Left ventricle myocardium inferior (tissue), 1 donor: ENCODE measurements at places on chromosomes 2 and 18. TPM values are rescaled to one million over a fixed set of nuclear protein-coding genes. Genes with fewer than 3 reads are reported as not detected.

The RIT2 gene
- total RNA-seq, result not detected

DNA sequence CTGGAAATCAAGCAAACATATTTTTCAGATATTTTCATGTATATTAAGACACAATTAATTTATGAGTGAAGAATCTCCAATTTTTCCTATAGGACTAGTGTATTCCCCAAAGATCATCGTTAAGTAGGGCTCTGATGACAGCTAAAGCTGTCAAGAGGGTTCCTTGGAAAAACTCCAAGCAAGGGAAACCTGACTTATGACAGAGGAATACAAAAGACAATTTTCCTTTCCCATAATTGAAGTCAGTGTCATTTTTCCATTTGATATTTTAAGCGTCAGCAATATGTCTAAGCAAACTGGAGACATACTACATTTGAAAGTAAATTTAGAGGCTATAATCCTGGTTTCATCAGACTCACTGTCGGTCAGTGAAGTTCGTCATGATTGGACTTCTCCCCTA is 36.1 kb downstream of the RIT2 start:
- H3K27me3 ChIP-seq, result no peaks in the 10 kb centered on the region
- no peak overlapping the region for H3K27ac ChIP-seq
- no peak overlapping the region for H3K4me3 ChIP-seq
- no peaks in the 10 kb centered on the region for H3K4me1 ChIP-seq

GRCh38 chr18:76230791-76231190 is 264.3 kb downstream of the ZNF516 start:
- no peak for DNase-seq
- H3K4me3 ChIP-seq, result no peak overlapping the region
- no peaks in the 10 kb centered on the region for H3K36me3 ChIP-seq
- H3K27me3 ChIP-seq, result peaks cover 9% of the 10 kb centered on the region
- H3K27ac ChIP-seq, result no peak overlapping the region

GRCh38 chr2:50872543-50872942 is 159.4 kb downstream of the NRXN1 start:
- no peak for DNase-seq
- H3K36me3 ChIP-seq, result no peaks in the 10 kb centered on the region
- H3K27me3 ChIP-seq, result no peaks in the 10 kb centered on the region
- H3K27ac ChIP-seq, result no peak overlapping the region
- no peaks in the 10 kb centered on the region for H3K4me1 ChIP-seq
- no peak overlapping the region for H3K4me3 ChIP-seq

- no peak overlapping the region for H3K27ac ChIP-seq
- H3K27me3 ChIP-seq, result peaks cover 60% of the 10 kb centered on the region
- H3K4me3 ChIP-seq, result no peak overlapping the region
- no peaks in the 10 kb centered on the region for H3K36me3 ChIP-seq
- H3K4me1 ChIP-seq, result peaks cover 11% of the 10 kb centered on the region
Observed at GRCh38 chr18:46627136-46627535, 29.9 kb downstream of the LOXHD1 start.

The ERFE gene
- total RNA-seq, result 0.44 TPM

The FOXD4L1 gene
- total RNA-seq, result 0.11 TPM

The GREB1 gene
- 7.8 TPM for total RNA-seq

The CDH19 gene
- 13.0 TPM for total RNA-seq

DNA sequence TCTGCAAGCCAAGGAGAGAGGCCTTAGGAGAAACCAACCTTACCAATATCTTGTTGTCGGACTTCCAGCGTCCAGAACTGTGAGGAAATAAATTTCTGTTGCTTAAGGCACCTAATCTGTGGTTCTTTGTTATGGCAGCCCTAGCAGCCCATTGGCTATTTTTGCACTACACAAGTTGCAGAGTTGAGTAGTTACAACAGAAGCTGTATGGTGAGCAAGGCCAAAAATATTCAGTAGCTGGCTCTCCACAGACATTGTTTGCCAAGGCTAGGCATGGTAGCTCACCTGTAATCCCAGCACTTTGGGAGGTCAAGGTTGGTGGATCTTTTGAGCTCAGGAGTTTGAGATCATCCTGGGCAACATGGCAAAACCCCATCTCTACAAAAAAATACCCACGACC is 27.1 kb upstream of the SCYGR1 start:
- no peak for DNase-seq
- H3K27me3 ChIP-seq, result no peaks in the 10 kb centered on the region
- H3K4me3 ChIP-seq, result no peak overlapping the region
- peak overlapping the region; percentile 78 for H3K27ac ChIP-seq
- H3K4me1 ChIP-seq, result peaks cover 5% of the 10 kb centered on the region

GRCh38 chr2:27216416-27217137 is 592 bp upstream of the CAD start:
- no peak for DNase-seq
- no peaks in the 10 kb centered on the region for H3K27me3 ChIP-seq
- peak overlapping the region; percentile 78 for H3K27ac ChIP-seq
- H3K36me3 ChIP-seq, result peaks cover 29% of the 10 kb centered on the region
- peak overlapping the region; percentile 80 for H3K4me3 ChIP-seq

DNA sequence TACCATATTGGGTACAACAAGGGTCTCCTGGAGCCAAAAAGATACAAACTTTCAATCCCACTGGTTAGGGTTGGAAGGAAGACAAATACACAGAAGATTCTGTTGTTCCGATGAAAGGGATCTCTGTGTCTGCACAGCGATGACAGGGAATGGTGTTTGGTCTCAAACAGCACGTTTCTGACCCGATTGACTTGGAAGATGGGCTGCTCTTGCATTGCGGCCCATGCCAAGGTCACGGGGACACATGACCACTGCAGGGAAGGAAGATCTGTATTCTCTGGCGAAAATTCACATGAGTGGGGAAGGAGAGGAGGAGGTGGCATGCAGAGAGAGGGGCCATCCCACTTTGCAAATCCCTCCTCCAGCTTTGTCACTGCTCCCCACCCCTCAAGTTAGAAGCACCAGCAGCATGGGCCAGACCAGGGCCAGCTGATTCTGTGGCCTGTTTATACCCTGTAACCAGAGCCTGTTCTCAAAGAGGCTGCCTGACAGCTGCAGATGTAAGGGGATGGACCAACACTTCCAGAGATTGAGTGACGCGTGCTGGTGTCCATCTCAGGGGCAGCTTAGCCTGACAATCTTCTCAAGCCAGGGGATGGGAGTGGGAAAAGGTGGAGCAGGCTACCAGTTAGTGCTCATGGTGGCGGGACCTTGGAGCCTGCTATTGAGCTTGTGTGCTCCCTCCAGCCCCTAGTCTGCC is 57.2 kb downstream of the TNP1 start:
- H3K27me3 ChIP-seq, result no peaks in the 10 kb centered on the region
- H3K27ac ChIP-seq, result peak overlapping the region; percentile 53
- H3K36me3 ChIP-seq, result no peaks in the 10 kb centered on the region
- DNase-seq, result no peak

- peak overlapping the region; percentile 76 for H3K27ac ChIP-seq
- DNase-seq, result no peak
- H3K4me3 ChIP-seq, result no peak overlapping the region
- peaks cover 34% of the 10 kb centered on the region for H3K36me3 ChIP-seq
Observed at GRCh38 chr18:34880882-34881834, 160.1 kb upstream of the MAPRE2 start.
